EH (cell line): ENCODE measurements at places on chromosomes 7 and 10.

DNA sequence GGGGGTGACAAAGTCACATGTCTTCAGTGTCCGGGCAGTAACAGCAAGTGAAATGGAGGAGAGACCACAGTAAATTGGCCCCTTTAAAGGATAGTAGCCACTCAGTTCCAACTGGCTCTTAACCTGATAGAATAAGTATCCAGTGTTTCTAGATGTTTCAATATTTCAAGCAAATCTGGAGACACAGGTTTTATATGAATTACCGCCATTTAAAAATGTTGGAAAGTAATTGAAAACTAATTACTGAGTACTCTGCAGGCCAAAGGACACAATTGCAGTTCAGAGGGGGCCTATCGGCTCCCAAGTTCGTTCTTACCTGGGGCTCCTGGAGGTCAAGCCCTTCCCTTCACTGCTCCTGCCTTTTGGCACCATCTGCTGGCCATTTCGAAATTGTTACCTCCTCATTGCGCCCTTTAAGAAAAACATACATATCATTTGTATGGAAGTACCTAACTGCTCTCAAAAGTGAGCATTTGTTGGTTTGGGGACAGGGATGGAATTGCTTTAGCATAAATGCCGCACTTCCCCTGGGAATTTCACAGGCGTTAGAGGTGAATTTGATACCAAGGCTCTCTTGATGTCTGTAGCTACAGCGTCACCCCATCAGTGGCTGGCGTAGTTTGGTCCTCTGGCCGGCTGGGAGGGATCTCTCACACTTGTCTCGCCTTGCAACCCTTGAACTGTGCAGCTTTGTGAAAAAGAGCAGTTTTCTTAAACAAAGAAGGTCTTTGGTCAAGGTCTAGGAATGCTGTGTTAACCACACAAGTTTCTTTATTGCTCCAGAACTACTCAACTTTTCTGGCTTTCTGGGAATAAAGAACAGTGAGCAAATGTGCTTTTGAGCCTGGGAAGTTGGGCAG is 220.0 kb downstream of the ARHGAP21 start:
- peak; percentile 57 for DNase-seq

- DNase-seq: peak; percentile 97
Measured at GRCh38 chr10:52318822-52319464, 4.9 kb downstream of the DKK1 start.

GRCh38 chr10:92766451-92766850 is 76.7 kb downstream of the HHEX start:
- DNase-seq: no peak

- DNase-seq: no peak
Measured at GRCh38 chr7:155795951-155796350, 16.3 kb downstream of the SHH start.

DNA sequence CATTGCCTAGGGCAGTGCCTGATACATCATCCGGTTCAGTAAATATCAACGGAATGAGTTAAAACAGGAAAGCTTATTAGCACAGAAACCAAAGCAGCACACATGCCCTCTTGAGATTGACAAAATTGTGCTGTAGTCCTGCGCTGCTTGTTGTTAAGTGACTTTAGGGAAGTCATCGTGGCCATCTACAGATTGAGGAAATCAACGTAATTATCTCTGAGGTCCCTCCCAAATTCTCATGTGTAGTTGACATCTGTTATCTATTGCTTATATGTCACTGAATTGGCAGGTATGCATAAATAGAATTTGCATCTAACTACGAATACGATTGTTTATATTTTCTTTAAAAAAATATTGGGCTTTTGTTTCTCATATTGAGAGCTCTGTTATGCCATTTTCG is 3.5 kb upstream of the GNB2 start:
- no peak for DNase-seq

DNA sequence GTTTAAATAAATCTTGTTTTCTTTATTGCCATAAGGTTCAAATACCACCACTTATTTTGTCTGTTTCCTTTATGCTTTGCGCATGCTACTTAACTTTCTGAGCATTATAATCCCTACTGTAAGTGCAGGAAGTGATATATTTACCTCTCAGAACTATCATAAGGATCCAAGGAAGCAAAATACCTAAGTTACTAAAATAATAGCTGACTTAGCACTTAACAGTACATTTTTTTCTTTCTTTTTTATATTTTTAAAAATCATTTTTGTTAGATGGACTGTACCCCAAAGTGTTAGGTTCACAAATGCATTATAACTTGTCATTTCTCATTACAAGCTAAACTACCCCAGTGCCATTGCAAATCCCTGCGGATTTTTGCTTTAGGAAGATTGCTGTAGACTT is 663.8 kb downstream of the SUGCT start:
- no peak for DNase-seq

- no peak for DNase-seq
Measured at GRCh38 chr7:156886020-156886795, 6.8 kb downstream of the LMBR1 start.

DNA sequence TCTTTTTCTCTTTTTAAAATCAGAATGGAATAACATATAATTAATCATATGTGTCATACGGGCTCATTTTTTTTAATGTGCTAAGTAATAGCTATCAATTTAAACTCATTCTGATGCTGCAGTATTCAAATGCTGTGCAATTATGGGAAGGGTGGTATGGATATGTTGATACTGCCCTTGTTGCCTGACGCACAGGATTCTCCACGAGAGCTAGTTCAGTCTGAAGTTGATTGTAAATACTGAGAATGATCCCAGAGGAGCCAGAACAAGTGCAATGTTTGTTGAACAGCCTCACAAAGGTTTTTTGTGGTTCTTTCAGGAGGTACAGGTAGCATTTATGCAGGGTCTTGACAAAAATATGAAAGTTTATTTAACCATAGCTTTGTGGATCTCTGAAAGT is 13.4 kb downstream of the NPY start:
- no peak for DNase-seq

DNA sequence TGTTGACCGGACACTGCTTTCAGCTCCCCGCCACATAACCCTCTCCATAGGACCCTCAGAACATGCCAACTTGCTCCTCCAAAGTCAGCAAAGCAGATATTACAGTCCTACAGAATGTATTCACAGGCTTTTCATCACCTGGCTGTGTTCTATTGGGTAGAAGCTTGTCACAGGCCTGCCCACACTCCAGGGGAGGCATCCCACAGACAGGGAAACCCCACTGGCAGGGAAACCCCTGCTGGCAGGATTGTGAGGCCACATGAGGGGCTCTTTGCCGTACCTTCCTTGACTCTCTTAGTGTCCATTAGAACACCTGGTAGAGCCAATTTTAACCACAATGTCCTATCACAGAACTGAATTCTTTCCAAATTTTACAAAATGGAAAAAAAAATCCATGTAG is 344.2 kb upstream of the MGMT start:
- no peak for DNase-seq

GRCh38 chr10:60135020-60135419 is 228.7 kb upstream of the CCDC6 start:
- DNase-seq: no peak

- DNase-seq: peak; percentile 33
Measured at GRCh38 chr10:79049931-79050895, 18.6 kb upstream of the ZMIZ1 start.

- no peak for DNase-seq
Measured at GRCh38 chr7:92997152-92997551, 120.6 kb downstream of the SAMD9 start.

GRCh38 chr7:151570366-151570915 is 50.7 kb upstream of the RHEB start:
- peak; percentile 42 for DNase-seq

DNA sequence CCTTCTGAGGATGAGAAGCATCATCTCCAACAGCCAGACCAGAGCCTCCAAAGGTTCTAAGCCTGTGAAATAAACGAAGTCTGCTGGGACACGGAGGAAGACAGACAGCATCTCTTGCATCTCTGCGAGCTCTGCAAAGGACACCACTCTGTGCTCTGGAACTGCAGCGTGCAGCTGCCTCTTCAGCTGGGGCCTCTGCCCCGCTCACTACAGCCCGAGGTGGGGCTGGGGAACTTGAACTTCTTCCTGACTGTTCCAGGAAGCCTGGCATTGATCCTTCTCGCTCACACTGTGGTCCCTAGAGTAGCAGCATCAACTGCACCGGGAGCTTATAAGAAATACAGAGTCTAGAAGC is 163.3 kb downstream of the USP6NL start:
- no peak for DNase-seq

GRCh38 chr7:19557726-19558465 is 150.9 kb downstream of the POLR1F start:
- DNase-seq: no peak

DNA sequence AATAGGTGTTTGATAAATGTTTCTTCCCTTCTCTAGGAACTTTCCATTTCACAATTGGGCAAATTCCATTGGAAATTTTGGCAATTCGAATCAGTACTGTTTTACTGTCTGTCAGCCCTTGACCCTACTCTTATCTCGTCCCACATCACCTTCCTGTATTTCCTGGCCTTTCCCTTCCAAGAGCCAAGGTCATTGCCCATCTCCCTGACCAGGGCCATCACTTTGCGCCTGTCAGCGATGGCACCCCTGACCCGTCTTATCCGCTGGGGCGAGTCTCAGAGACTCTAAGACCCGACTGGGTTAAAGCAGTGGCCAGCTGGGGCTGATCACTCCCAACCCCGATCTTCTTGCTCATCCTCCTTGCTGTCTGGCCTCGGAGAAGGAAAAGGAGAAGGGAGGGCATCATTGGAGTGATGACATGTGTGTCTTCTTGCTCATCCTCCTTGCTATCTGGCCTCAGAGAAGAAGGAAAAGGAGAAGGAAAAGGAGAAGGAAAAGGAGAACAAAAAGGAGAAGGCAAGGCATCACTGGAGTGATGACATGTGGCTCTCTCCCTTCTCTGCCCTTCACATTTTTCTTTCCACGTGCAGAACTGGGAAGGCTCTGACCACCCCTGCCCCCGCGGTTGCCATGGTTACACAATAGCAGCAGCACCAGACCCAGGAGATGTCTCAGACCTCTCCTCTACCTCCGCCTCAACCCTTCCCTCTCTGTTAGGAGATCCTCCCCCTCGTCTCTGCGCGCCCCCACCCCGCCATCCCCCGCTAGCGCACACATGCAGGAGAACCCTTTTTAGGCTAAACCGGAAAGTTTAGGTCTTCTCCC is 2.0 kb downstream of the SEMA3D start:
- DNase-seq: peak; percentile 71

DNA sequence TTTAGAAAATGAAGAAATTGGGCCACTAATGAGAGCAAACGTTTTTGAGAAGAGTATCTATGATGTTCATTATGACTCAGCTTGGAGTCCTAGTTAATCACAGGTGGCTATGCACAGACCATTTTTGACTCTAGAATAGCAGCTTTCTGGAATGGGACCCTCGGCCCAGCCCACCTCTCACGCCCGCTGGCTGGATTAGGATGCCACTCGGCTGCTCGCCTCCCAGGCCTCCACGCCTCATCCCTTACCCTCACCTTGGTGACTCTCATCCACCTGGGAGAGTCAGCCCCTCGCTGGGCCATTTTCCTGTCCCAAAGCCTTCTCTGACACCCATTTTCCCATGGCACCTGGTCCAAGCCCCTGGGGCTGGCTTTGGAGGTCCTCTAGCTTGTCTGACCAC is 173.6 kb downstream of the ADAM12 start:
- DNase-seq: no peak

DNA sequence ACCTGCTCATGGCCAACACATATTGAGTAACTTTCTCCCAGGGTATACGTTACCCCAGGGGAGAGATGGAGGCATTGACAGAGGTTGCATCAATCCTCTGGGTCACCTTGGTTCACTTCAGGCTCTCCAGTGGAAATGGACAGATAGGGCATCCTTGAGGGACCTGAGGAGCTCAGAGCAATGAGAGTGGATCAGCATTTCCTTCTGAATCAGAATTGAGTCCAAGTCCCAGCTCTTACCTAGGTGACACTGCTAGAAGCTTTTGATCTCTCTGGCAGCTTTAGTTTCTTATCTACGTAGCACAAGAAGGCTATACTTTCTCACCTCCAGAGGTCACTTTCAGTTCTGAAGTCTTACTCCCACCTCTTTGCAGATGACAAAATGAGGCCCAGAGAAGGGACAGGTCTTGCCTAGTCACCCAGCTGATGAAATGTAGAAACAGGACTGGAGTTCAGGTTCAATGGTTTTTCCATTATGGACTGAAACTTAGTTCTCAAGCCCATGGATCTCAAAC is 35.2 kb downstream of the PANK1 start:
- DNase-seq: no peak

DNA sequence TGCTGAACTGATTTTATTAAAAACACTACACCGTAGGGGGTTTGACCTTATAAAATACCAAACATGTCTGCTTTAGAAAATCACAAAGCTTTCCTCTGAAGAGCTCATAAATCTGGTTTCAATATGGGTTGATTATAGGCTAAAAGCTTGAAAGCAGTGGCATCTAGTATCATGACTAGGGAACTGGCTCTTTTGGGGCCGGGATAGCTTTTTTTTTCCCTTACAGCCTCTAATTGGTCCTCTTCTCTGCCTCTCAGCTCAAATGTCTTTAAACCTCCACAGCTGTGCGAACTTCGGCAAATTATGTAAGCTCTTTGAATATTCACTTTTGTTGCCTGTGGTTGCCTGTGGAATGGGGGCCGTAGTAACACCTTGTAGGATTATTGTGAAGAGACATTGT is 8.4 kb downstream of the BAMBI start:
- DNase-seq: no peak

DNA sequence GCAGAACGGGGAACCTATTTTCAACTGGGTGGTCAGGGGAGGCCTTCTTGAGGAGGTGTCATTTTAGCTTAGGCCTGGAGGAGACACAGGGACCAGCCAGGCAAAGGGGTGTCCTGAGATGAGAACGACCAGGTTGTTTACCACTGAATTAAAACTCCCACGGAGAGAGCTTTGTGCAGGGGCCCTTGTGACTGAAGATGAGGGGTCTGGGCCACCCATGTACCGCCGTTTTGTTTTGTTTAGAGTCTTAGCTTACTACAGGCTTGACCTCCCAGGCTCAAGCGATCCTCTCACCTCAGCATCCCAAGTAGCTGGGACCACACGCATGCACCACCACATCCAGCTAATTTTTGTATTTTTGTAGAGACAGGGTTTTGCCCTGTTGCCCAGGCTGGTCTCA is 80.4 kb downstream of the FAM171A1 start:
- no peak for DNase-seq

DNA sequence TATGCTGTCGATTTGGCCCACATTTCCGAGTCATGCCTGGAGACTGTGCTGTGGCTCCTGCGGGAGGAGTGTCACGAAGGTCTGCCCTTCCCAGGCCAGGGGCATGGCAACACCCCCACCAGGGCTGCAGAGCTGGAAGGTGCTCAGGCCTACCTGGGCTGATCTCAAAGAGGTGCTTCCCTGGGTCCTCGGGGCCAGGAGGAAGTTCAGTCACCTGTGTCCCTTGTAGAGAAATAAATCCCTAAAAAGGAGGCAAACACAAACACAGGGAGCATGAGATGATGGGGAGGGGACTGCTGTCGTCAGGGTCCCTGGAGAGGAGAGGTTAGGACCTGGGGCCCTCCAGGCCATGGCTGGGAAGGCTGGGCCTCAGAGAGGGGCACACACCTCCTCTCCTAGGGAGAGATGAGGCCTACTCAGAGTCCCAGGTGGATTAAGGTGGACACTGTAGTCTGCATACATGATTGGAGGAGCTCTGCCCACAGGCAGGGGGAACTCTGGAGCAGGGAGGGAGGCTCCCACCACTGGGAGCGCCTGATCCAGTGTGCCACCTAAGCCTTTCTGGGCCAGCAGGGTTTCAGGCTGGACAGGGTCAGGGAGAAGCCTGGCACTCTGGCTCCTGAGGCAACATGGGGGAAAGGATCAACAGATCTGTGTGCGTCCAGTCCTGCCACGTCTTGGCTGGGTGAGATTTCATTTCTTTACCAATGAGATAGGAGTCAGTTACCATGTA is 49.4 kb downstream of the ARHGAP22 start:
- DNase-seq: no peak
